ENCODE measurements at places on chromosomes 1 and 21.

DNA sequence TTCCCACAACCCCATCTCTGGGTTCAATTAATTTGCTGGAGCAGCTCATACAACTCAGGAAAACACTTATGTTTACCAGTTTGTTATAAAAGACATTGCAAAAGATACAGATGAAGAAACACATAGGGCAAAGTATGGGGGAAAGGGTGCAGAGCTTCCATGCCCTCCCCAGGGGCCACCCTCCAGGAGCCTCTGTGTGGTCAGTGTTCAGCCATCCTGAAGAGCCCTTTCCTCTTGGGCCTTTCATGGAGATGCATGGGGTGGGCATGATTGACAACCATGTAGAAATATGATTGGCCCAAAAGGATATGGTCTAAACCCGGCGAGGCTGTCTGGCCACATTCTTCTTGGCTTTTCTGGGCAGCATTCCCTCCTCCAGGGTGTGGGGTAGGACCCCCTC is 56.8 kb upstream of the PDE9A start:
- DNase-seq = no peak

- DNase-seq = no peak
Measured at GRCh38 chr1:169571450-169571849, 14.8 kb downstream of the F5 start.

DNA sequence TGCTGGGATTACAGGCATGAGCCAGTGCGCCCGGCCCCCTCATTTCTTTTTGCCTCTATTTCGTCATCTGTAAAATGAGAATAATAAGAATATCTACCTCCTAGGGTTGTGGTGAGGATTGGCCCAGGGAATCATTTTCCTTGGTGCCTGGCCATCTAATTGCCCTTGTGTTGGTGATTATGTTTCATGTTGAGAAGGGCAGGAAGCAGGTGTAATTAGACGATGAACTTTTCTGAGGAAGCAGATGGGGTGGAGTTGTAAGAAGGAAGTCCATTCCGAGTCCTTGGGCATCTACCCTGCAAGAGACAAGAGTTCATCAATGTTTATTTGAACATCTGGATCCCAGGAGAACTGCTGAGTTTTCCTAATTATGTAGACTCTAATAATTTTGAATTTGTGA is 38.7 kb upstream of the NEK2 start:
- DNase-seq = no peak

- DNase-seq = no peak
Measured at GRCh38 chr1:17227358-17227915, 21.5 kb upstream of the PADI3 start.

DNA sequence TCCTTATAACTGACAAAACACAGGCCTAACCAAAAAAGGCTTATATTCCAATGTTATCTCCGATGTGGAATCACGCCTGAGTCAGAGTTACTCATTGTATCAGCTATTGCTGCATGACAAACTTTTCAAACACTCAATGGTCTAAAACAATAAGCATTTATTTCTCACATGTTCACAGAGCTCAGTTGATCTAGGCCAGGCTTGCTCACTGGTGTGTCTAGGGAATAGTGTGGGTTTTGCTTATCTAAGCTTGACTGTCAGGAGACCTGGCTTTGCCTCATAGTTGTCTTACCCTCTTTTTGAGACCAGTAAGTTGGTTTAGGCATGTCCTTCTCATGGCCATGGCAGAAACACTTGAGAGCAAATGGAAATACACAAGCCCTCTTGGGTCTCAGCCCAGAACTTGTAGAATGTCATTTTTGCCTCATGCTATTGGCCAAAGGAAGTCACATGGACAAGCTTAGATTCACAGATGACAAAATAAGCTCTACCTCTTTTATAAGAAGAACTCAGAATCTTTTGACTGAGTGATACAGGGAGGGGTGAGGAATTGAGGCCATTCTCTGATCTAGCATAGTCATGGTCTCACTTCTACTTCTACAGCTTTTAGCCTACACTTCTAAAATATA is 130.8 kb downstream of the HMCN1 start:
- peak; percentile 58 for DNase-seq

- no peak for DNase-seq
Measured at GRCh38 chr1:186984959-186985358, 156.2 kb downstream of the PLA2G4A start.

- DNase-seq = no peak
Measured at GRCh38 chr21:16792101-16792500, 720.7 kb upstream of the CXADR start.

DNA sequence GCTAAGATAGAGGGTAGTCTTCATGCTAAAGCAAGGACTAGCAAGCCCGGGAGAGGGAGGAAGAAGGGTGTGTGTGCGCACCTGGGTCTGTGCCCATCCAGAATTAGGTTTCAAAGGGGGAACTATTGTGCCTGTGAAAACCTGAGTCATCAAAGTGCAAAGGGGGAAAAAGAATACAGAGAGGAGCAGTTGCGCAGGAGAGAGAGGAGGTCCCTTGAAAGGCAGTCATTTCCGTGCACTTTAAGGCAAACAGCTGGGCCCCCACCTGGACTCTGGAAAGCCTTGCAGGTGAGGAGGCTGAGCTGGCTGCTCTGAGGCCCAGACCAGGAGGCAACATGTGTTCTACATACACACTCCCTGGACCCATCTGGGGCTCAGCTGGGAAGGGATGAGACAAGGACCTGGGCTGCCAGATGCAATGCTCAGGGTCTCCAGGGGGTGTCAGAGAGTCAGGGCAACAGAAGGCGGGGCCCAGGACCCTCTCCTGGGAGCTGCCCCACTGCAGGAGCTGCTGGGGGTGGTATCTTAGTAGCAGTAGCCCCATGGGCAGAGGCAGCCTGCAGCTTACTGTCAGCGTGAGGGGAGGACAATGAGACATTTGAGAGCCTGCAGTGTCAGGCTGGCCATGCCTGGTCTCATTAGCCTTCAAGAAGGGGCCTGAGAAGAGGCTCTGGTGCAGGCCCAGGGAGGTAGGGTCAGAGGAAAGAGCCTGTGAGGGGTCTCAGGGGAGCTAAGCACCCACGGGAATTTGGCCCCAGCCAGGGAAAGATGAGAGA is 14.3 kb downstream of the PROK1 start:
- no peak for DNase-seq

DNA sequence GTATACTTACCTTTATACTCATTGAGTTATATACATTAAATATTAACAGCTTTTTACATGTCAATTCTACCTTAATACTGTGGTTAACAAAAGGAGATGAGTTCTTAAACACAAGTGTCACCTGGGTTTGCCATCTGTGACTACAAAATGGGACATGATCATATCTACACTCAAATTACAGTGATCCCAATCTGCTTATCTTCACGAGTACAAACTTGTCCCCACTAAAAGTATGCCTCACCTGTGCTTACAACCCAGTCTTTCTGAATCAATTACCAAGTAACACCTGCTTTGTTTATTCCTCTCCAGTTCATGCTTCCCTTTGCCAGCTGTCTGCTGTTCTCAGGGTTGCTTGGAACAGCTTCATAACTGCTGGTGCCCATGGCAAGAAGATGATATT is 8.8 kb downstream of the CD1E start:
- no peak for DNase-seq

DNA sequence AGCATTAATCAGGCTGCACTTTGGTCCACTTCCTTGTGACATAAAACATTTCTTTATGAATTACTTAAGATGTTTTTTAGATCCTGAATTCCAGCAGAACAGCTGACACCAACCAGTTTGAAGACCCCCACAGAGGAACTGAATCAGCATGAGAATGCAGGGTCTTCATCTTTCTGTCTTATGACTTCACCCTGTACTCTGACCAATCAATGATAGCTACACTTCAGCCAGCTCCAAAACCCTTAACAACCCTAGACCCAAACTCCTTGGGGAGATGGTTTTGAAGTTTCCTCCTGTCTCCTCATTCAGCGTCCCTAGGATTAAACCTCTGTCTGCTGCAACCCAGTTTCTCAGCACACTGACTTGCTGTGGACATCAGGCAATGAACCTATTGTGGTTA is 175.0 kb downstream of the CTH start:
- DNase-seq = no peak

DNA sequence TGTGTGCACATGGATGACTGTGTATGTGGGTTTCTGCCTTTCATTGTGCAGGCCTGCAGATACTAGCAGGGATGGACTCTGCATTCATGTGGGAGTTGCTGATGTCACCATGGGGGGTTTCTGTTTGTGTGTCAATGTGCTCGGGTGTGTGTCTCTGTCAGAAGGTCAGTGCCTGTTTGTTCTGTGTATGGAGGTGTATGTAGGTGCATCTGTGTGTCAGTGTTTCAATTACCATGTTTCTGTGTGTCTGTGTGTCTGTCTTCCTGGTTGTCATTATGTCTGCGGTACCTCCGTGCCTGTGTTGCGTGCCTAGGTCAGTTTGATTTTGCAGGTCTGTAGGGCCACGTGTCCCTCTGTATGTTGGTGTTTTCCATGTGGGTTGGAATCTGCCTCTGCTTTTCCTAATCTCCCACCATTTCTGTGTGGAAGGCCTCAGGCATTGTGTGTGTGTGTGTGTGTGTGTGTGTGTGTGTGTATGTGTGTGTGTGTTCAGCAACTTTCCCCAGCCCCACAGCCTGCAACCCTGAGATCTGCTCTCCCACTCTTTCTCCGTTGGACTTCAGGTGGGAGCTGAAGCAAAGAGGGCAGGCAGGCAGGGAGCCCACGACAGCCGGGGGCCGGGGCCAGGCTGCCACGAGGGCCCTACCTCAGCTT is 36.7 kb upstream of the WASF2 start:
- DNase-seq = no peak

DNA sequence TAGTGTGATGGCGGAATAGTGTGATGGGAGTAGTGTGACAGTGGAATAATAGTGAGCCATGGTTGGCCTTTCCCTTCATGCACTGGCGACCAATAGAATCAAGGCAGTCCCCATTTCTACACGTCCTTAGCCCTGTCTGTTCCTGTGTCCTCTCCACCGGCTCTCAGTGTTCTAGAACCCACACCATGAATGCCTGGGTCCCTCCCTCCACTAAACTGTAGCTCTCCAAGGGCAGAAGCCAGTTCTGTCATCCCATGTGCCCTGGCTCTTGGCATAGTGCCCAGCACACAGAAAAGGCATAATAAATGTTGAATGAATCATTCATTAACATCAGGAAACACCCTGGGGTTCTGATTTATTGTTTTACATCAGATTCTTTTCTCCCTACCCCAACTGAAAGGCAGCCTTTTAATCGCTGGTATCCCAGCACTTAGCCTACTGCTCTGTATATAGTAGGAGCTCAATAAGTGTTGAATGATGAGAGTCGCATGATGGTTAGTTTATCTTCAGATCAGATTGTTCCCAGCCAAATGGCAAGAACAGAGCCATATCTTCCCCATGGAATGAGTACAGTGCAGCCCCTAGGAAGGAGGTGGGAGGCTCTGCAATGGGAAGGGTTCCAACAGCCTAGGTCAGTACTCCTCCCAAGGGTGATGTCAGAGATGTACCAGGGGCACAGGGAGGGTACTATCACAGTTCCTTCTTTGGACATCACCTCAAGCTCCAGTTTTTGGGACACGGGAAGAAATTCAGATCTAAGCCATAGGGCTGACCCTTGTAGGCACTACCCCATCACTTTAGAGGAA is 325.7 kb downstream of the HHAT start:
- DNase-seq = no peak

GRCh38 chr1:110615548-110616130 is 9.5 kb upstream of the KCNA2 start:
- DNase-seq = peak; percentile 15

GRCh38 chr1:85563139-85563538 is 17.4 kb upstream of the CCN1 start:
- no peak for DNase-seq

Data from amniotic stem cell (primary cell).